ENCODE measurements at places on chromosomes 2 and 18.

DNA sequence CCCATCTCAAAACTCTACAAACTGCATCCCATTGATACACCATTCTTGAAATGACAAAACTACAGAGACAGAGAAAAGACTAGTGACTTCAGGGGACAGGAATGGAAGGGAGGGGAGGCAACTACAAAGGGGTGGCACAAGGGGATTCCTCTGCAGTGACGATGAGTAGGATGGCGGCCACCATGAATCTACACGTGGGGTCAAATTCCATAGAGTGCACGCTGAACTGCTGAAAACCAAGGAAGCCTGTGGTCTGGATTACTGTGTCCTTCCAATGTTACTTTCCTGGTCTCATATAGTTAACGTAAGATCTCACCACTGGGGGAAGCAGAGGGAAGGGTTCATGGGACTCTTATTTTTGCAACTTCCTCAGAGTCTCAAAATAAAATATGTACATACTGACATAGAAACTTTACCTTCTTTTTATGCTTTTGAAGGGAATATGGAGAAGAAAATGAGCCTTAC is 23.6 kb downstream of the COX7A2L start:
- DNase-seq = no peak

DNA sequence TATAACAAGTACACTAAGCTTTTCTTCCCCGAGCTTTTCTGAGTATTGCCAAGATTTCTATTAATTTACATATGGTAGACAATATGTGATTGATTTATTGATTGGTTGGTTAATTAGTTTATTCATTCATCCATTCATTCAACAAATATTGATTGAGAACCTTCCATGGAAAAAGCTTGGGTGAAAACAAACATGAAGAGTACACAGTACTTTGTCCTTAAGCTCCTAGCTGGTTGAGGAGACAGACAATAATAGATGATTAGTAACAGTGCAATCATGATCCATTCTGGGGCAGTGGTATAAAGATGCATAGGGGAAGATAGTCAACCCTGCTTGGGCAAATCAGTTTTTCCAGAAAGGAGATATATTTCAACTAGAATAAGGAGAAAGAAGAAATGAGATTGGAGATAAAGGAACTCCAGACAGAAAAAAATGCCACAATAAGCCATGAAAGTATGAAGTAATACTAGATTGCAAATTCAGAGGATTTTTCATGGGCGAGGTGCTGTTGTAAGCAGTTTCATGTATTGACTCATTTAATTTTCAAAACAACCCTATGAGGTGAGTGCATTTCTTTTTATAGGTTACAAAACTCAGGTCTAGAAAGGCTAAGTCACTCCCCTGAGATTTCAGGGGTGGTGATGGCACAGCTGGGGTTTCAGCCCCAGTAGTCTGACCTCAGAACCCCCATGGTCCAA is 129.5 kb downstream of the RND3 start:
- no peak for DNase-seq

DNA sequence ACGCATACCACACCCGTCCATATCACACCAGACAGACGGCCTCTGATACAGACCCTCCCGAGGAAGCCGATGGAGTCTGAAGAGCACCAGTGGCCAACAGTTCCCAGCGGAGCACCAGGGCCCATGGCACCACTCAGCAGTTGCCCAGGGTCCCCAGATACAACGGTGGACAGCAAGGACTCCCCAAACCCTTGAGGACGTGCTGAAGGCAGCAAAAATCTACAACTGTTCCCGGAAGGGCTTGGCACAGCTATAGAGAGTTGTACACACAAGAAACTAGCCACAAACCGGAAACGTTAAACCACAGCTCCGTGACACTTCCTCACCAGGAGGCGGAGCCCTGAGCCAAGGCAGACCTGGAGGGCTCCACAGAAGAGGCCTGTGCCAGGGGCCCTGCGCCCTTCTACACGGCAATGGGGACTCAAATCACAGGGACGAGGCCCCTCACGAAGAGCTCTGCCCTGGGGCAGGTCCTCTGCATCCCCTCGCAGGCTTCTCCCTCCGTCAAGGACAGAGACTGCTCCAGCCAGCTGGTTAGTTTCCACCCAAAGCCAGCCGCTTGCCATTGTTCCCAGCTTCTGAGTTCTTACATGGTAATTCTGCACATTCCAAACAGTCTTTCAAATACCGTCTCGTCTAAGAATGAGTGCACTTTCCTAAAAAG is 133.4 kb downstream of the HDAC4 start:
- DNase-seq = peak; percentile 84

DNA sequence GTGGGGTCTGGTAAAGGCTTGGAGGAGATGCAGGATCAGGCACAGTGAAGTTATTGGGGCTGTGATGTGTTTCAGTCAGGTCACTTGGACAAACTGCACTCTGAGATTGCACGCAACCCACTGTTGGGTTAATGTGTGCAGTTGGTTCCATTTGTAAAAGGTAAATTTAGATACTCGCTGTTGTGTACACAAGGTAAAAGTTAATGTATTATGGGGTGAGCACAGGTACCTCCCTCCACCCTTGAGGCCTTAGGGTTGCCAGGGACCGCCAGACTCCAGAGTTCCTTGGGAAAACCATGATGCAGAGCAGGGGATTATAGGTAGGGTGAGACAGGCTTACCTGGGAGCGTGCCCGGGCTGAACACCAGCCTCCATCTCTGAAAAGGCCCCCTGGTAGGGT is 20.1 kb downstream of the IMPA2 start:
- no peak for DNase-seq
